ENCODE measurements at places on chromosomes 2 and 18.

GRCh38 chr2:200296118-200296517 lies 10.4 kb upstream of the SPATS2L start:
- no peak for DNase-seq

- peak; percentile 70 for DNase-seq
Observed at GRCh38 chr2:54570925-54571694, 115.0 kb downstream of the SPTBN1 start.

DNA sequence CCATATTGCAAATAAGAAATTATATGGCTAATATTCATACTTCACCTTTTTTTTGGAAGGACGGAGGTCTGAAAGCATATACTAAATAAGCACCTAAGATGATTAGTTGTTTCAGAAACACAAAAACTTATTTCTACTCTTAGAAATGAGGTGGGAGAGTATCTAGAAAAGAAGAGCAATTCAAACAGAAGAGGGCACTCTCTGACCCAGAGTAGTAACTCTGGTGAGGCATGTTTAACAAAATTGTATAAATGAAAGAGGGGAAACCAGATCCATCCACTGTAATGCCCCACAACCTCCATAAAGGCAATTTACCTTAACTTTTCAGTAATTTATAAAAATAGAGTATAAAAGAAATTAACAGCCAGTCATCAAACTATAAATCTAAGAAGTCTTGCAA lies 669.6 kb upstream of the VRK2 start:
- DNase-seq = no peak

DNA sequence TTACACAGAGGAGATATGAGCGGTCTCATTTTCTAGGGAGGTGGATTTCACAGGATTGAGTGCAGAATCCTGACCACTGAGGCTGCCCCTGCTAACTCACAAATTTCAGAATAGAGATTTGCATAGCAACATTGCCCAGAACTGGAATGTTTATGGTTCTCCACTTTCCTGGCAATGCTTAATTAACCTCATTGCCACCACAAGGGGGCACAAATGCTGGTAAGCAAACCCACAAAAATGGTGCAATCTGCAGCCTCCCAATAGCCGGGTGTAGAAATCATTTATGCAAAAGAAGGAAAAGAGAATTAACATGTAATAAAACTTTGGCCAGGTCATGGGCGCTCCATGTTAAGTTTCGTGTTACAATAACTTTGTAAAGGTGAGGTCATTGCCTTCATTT lies 112.4 kb downstream of the CYRIA start:
- DNase-seq = no peak

GRCh38 chr18:3717376-3718025 lies 267.5 kb downstream of the TGIF1 start:
- DNase-seq = no peak

DNA sequence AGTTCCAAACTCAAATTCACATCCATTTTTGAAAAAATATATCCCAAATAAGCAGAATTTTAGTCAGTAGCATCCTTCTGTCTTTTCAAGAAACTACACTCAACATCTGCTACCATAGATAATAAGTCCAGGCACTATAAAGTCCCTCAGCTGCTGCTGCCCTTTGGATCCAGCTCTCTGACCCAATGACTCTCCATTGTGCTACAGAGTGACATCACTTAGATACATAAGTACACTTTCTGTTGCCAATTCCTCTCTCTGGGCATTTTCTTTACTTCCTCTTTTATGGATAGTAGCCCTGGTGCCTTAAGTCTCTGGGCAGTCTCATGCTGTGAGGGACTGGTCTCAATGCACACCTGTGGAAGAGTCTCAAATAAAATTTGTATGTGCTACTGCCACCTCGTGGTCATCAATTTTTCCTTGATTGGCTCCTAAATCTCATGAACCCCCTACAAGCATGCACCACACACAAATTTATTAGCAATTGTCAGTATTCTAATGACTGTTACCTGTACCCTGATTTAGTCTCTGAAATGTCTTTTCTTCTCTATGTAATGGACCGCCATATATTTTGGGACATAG lies 219.2 kb downstream of the LRP1B start:
- no peak for DNase-seq

DNA sequence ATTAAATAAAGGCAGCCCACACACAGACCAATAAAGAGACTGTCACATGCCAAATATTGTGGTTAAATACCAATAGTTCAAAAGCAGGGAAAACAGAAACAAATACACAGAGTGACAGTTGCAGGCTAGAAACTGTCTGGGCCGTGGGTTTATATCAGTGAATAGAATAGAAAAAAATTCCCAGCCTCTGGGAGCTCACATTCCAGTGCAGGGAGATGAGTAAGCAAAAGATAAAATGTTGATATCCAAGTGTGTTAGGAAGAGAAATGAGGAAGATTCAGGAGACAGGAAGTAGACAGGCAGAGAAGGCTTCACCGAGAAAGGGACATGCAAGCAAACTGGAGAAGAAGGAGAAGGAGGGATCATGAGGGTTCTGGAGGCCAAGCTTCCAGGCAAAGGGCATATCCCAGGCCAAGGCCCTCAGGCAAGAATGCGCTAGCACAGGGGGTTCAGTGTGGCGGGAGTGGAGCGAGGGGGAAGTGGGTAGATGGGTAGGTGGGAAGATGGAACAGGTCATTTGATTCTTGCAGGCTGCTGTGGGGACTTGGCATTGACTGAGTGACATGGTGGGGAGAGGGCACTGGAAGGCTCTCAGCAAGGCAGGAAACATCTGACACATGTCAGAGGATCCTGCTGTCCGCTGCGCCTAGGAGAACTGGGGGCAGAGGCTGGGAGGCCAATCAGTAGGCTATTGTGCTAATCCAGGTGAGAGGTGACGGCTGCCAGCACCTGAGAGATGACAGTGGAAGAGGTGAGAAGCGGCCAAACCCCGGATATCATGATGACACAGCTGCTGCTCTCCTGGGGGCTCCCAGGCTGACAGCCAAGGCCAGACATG lies 89.2 kb downstream of the ZBTB7C start:
- no peak for DNase-seq

GRCh38 chr2:37836711-37837110 lies 88.4 kb upstream of the RMDN2 start:
- no peak for DNase-seq

DNA sequence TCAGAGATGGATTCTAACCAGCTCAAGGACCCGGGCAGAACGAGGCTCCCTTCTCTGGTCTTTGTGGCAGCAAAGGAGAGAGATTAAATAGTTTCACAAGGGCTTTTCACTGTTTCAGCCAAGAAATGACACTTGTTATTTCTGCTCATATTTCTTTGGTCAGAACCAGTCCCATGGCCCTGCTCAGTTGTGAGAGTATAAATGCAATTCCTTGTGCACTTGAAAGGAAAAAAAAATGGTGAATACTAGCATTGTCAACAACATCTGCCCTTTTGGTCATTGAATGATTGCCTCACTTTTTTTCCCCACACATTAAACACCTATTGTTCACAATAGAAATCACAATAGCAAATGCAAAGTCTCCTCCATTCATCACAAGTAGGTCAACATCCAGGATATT lies 104.4 kb downstream of the RDH14 start:
- no peak for DNase-seq

DNA sequence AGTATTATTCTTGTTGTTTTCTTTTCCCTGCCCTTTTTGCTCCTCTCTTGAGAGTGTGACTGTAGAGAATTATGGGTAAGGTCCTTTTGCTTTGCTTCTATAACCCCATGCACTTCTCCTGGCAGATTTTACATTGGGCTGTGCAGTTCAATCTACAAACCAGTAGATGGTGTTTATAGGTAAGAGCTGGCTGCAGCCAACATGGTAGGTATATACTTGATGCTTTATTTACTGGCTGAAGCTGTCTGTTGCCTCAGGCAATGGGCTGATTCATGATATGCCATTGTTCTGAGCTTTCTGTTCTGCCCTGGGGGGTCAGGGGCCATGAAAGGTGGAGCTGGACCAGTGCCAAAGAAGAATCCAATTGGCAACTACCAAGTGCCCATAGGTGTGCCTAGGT lies 48.3 kb upstream of the MYL1 start:
- DNase-seq = no peak

DNA sequence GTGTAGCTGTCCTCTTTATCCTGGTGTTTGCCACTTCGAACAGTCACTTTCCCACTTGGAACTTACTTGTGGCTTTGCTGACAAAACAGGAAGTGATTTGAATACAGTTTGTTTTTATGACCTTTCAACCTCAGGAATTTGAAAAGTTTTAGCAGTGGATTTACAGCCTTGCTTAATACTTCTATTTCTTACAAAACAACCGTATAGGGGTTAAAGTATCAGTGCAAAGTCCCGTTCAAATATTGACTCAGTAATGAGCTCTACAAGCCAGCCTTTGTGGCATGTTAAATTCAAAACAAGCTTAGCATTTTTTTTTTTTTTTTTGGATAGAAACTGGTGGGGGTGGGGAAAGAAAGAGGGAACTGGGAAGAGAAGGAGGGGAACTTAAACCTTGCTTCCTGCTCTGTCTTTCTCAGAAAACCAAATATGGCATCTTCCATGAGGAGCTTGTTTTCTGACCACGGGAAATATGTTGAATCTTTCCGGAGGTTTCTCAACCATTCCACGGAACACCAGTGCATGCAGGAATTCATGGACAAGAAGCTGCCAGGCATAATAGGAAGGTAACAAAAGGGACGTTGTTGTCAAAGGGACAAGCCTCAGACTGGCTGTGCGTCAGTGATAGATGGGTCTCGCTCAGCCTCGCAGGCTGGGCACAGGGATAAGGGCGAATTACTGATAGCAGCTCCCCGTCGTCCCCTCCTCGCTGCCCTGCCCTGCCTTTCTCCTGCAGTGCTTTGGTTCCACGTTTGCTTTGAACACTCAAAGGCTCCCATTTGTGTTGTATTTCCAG lies at the start of gene HNMT:
Gene HNMT (plus strand): TSS at position 408 of the 793 bp plus-strand sequence. CDS start 19 bp downstream, at position 427.
- DNase-seq = no peak

DNA sequence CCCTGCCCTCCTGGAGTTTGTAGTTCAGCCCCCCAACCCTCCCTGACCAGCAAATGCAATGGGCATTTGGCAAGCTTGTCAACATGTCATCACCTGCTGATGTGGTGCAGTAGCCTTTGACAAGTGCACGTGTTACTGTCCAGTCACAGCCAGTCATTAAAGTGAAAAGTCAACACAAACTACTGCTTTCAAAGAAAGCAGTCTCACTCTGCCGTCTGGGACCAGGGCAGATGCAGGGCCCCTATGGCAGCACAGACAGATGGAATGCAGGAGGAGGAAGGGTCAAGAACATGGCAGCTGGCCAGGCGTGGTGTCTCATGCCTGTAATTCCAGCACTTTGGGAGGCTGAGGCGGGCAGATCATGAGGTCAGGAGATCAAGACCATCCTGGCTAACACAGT lies 222.4 kb upstream of the OSR1 start:
- DNase-seq = no peak

DNA sequence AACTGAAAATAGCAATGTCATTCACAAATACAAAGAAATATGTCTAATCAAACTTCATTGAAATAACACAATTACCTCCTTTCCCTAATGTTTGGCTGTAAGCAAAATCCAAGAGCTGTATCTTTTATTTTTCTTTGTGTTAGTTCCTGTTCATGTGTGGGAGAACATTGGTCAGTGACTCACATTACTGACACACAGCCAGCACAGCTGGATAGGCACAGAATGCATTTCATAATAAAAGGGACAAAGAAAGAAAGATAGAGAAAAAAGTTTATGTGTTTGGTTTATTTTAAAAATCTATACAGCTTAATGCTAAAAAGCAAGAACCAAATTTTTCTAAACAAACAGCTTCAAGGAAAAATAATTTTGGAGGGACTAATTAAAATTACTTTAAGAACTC lies 185.6 kb upstream of the COL3A1 start:
- DNase-seq = no peak

DNA sequence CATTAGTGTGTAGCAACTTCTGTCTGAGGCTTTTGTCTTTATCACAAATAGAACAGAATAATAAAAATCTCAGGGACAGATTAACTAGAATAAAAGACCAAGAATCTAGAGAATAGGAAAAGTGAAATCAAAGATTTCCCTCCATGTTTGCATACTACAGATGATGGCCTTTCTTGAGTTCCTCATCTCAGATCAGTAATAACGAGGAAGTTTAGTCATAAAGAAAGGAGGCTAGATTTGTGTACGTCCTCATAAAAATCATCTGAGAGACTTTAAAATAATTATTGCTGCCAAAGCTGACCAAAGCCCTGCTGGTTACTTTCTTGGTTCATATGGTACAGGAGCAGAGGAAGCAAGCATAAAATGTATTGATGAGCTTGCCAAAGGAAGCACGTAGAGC lies 117.3 kb downstream of the MIB1 start:
- DNase-seq = no peak

GRCh38 chr2:2332381-2332780 lies 1.3 kb upstream of the MYT1L start:
- DNase-seq = no peak

- no peak for DNase-seq
Observed at GRCh38 chr2:217901835-217902378, 100.9 kb downstream of the TNS1 start.

Measured in activated T-cell treated with anti-CD3 and anti-CD28 coated beads for 24 hours (primary cell).